ENCODE measurements at places on chromosomes 13 and 19.

DNA sequence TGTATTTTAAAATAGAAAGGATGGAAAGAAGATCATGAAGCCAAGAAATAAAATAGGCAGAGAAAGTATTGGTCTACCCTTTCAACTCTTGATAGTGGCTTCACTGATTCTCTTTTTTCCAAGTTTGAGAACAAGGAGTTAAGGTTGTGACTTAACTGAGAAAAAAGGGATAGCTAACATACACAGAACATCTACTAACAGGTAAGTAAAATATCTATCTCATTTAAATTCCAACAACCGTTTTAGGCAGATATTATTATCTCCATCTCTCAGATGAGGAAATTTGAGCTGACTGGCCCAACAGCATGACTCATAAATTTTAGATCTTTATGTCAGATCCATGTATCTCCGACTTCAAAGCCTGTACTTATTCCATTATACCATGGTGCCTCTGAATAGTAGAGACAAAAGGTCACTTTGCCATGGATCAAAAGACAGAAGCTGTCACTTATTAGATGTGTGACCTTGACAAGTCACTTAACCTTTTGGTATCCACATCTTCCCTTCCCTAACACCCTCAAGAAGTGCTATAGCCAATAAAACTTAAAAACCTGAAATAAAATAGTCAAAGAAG, 152.1 kb downstream of the DACH1 start:
- no peak for DNase-seq

DNA sequence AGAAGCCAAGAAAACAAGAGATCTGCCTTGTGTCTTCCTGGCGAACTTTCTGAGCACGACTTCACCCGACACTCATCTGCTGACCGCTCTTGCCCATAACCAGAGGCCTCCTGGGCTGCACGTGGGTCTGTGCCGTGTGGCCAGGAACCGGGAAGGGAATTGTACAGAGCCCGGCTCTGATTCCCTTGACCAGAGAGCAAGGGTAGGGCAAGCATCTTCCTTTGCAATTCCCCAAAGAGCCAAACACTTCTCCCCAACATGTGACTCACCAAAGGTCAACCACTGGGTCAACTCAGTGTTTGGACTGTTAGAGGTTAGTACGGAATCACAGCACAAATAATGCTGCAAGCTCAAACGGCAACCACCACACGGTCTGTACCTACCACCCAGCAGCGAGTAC, 48.9 kb downstream of the KLF2 start:
- no peak for DNase-seq

DNA sequence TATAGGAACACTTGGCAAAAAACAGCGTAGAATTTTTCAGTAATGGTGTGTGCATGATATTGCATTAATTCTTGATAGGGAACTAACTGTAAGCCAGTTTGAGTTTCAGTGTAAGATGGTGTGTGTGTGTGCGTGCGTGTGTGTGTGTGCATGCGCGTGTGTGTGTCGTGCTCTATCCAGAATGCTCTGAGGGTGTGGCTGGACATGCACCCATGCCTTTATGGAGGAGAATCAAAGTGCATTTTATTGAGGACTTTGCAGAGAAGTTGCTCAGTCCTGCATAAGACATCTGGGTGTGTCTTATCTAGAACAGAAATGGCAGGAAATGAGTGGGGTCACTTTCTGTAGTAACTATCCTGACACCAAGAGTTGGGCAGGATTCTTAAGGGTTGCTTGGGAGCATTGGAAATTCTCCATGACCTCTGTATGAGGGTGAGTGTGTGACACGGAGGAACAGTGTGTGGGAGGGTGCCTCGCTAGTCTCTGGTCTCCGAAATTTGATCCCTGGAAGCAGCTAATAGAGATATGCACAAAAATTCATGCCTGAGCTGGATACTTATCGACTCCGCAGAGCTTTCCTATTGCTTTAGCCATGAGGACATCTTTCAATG, 252.2 kb downstream of the TSHZ3 start:
- DNase-seq = no peak

DNA sequence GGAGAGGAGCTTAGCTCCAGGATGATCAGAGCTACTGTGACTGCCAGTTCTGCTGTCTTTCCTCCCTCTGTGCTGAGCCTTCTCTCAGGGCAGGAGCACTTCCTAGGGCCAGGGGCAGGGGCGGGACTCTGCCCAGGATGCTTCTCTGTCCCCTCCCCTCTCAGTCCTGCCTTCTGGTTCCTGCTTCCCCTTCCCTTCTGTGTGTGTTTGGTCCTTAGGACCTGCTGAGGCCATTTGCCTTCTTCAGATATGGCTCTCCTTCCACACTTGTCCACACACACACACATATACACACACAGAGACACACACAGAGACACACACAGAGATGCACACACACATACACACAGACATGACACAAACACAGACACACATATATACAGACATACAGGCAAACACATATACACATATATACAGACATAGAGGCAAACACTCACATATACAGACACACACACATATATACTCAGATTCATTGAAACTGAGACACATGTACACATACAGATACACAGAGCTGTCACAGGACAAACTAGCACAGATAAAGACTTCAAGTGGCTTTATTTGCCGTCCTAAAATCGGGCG, 22.0 kb upstream of the CD177 start:
- no peak for DNase-seq
